ENCODE measurements at places on chromosomes 11 and 22.

DNA sequence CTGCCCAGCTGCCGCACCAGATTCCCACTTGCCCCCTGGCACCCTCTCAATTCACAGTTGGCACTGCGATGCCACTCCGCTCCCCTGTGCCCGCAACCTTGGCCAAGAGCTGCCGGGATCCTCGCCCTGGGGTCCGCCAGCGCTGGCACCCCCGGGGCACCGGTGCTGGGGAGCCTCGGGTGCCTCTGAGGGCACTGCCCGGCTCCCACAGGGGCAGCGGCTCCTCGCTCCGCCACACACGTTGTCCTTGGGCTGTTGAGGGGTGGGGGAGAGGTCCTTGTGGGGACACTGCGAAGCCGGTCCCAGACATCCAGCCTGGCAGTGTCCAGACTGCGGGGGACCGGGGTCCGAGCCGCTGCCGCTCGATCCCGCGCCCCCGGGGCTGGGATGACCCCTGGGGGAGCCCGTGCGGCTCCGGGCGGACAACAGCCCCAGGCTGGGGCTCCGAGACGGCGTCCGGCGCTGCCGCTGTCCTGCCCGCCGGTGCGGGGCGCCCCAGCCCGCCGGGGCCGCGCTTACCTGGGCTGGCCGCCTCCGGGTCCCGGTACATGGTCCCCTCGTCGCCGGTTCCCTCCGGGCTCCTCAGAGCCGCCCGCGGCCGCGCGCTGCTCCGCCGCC is 496 bp downstream of the SYT7 start:
- no peak for DNase-seq

DNA sequence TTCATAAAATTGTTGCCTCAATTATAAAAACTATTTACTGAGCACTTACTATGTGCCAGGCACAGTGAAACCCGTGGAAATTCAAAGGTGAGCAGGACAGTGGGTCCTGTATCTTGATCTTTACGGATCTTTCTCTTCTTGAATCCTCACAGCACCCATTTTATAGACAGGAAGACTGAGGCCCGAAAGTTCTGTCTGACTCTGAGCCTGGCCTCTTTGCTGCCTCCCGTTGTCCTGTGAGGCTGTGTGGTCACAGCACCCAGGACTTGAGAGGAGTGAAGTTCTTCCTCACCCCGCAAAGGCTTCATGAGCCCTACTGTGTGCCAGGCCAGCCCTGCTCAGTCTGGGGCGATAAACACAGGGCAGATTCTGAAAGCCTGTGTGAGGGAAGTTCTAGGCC is 13.4 kb upstream of the MN1 start:
- DNase-seq, result no peak

DNA sequence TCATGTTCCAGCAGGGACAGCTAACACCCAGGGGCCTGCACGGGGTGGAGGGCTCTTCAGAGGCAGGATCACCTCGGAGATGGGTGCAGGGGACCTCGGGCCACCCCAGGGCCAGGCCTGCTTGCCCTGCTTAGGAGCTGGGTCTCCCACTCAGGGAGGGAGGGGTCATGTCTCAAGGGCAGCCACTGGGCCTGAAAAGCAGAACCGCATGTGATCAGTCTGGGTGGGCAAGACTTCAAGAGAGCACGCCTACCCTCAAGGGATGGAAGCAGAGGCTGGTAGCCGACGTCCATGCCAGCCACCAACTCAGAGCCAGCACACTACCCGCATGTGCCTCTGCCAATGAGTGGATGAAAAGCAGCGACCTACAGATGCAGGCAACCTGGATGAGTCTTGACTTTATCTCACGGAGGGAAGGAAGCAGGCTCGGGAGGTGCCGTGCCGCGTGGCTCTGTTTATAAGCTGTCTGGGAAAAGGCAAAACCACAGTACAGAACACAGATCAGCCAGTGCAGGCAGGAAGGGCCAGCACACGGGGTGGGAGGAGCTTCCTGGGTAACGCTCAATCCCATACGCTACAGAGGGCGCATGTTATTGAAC is 16.0 kb downstream of the TBX1 start:
- DNase-seq, result no peak

- DNase-seq, result no peak
Measured at GRCh38 chr11:1232883-1233321, 10.0 kb downstream of the MUC5B start.

- no peak for DNase-seq
Measured at GRCh38 chr11:63639199-63639832, 25.1 kb upstream of the PLAAT3 start.

DNA sequence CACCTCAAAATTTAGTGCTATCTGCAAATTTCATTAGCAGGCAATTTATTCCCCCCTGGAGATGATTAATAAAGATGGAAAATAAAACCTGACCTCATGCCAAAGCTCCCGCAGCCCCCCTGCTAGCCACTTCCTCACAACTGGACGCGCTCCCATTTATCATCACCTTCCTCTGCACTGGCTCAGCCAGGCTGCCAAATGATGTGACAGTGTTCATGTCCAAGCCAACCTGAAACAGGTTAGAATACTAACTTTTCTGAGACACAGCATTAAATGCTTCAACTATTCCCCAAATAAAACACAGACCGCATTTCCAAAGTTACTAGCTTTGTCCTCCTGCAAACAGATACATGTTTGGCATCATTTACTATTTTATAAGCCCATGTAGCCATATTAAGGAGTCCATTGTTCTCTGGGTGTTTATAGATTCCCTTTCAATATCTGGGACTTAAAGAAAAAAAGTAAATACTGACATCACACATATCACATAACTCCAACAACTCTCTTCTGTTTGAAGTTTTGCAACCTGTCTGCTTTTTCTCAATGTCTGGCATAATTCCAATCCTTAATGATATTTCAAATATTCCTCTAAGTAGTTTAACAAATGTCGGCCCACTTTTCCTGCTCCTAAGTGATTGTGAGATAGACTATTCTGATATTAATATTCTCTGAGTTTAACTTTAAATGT is 829.7 kb upstream of the FAT3 start:
- DNase-seq, result no peak

GRCh38 chr11:16788141-16789062 is 50.0 kb downstream of the C11orf58 start:
- DNase-seq, result peak; percentile 27

- DNase-seq, result no peak
Measured at GRCh38 chr11:74072721-74073120, 63.8 kb upstream of the UCP3 start.

GRCh38 chr11:121703201-121703600 is 250.4 kb upstream of the SORL1-AS1 start:
- no peak for DNase-seq

- no peak for DNase-seq
Measured at GRCh38 chr22:44116755-44117684, 63.7 kb upstream of the PARVG start.

- DNase-seq, result no peak
Measured at GRCh38 chr11:118980191-118980881, 8.8 kb downstream of the FOXR1 start.

DNA sequence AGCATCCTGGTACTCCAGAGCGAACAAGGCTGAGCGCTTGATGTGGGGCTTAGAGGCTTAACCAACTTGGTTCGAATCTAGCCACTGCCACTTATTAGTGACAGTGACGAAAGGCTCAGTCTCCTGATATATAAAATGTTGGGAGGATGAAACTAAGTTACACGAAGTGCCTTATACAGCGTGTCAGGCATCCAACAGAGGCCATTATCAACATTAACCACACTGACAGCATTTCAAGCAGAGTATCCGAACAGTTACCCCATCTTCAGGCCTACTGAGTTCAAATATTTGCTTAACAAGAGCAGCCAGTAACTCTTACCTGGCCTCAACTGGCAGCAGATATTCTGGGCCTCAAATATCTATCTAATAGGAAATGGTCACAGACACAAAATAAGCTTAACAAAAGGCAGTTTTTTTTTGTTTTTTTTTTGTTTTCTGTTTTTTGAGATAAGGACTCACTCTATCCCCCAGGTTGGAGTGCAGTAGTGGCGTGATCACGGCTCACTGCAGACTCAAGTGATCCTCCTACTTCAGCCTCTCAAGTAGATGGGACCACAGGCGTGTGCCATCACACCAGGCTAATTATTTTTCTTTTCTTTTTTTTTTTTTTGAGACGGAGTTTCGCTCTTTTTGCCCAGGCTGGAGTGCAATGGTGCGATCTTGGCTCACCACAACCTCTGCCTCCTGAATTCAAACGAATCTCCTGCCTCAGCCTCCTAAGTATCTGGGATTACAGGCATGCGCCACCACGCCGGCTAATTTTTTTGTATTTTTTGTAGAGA is 2.9 kb downstream of the SERPIND1 start:
- DNase-seq, result no peak

GRCh38 chr22:19937616-19938473 is 3.7 kb upstream of the COMT start:
- DNase-seq, result no peak

DNA sequence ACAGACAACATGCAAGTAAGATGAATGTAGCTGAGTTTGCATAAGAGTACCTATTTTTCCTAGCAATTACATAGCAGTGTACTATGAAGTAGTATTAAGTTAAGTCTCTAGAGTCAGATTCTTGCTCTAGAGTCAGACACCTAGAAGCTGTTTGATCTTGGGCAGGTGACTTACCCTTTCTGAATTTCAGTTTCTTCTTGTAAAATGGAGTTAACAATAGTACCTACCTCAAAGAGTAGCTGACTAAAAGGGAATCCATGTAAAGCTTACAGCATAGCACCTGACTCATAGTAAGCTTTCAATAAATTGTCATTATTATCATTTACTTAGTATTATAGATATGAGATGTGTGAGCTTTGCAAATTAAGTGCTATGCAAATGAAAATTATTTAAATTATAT is 47.8 kb upstream of the PTPRJ start:
- no peak for DNase-seq

DNA sequence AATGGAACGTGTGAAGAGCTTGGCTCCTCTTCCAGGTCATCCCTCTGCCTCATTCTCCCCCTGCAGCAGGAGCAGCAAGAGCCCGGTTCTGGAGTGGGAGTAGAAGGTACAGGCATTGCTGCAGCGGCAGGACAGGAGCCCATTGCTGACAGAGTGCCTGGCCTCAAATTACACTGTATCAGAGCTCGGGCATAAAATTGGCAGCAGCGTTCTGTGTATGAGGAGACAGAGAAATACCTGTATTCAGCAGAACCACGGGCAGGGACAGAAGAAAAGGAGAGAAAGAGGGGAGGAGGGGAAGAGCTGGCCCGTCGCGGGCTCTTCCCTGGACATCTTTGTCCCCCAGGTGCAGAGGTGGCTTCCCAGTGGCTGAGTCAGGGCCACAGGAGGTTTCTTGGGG is 2.6 kb upstream of the NCF4 start:
- DNase-seq, result no peak

DNA sequence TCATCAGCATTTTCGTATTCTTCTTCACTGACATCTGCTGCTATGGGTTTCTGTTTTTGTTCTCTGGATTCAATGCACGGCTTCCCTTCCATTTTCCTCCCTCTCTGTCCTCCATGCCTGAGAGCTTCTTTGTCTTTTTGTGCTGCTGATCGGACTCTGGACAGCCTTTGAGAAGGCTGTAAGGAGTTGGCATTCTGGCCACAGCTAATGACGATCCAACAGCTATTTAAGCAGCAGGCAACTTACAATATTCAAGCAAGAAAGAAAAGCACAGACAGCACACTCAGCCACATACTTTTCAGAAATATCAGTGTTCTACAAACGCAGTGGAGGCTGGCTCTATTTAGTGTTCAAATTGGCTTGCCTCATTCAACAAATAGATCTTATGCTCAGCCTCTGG is 60.9 kb upstream of the ZC3H12C start:
- DNase-seq, result no peak

- DNase-seq, result peak; percentile 8
Measured at GRCh38 chr11:129992161-129992944, 10.3 kb downstream of the PRDM10 start.

DNA sequence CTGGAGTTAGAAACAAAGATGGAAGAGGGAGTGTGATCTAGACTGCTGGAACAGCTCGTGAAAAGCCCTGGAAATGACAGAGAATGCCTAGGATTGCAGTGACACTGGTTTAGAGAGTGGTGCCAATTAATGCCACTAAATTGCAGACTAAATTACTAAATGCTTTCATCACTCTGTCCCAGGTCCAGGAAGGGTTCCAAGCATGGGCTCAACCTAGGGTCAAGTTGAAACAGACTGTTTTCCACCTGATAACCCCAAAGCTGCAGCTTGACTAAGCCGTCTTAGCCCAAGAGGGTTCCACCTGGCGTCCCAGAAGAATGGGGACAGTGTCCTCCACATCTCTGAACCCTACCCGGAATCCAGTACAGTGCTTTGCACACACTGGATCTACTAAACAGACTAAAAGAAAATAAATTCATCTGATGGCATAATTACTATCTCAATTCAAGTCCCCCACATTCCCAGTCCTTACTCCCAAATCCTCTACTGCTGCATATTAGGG is 1.1 kb upstream of the CRY2 start:
- DNase-seq, result no peak

GRCh38 chr11:107675902-107676301 is 36.0 kb downstream of the SLN start:
- DNase-seq, result no peak

DNA sequence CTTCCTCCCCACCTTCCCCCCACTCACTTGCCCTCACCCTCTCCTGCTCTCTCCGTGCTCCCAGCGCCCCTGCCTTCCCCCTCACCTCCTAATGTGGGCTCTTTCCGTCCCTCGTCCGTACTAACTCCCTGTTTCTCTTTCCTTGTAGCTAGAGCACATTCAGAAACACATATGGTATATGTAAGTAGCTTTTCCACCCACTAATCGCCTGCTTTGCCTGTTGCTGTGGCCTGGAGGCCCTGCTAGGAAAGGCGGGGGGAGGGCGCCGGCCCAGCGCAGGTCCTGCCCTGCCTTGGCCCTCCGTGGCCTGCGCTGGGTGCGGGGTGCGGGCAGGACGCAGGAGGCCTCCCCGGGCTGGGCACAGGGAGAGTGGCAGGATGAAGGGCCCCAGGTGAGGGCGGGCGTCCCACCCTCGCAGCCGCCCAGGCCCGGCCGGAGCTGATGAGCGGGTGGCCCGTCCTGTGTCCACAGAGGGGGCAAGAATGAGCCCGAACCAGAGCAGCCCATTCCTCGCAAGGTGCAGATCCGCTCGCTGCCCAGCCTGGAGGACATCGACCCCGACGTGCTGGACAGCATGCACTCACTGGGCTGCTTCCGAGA is 41.7 kb downstream of the MOB2 start:
- no peak for DNase-seq

DNA sequence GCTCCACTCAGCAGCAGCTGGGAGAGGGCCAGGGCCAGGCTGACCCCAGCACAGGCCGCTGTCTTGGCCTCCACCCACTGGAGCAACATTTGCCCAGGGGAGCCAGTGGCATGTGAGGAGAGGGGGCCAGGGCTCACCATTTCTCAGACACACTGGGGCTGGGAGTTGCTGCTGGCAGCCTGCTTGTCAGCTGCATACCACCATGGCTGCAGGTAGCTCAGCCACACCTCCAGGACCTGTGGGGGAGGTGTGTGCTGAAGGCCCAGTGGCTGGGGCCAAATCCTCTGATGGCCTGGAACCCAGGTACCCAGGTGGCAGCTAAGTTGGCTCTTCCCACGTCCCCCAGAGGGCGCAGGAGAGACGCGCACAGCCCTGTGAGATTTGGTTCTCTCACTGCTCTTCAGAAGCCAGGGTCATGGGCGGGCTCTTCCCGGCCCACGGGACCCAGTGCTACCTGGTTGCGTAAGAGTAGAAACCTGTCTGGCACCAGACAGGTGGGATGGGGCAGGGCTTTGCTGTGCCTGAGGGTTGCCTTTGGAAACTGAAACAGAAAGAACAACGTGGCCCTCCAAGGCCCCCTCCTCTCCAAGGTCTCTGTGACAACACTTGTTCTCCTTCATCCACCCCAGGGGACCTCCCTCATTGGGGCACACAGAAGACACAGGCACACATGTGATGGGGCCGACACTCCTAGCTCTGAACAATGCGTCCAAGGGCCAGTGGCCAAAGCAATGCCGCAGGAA is 98.8 kb downstream of the MED15 start:
- DNase-seq, result peak; percentile 32

GRCh38 chr11:13962562-13963168 is at the start of gene SPON1:
SPON1 (plus strand) TSS chr11:13962723; CDS start chr11:13962905, 182 bp downstream.
- no peak for DNase-seq
